CD4-positive, alpha-beta T cell treated with Interferon alpha-2 for 1 hour (primary cell): ENCODE measurements at places on chromosomes 2 and 18.
A peak's percentile ranks its signal among the peaks of the same experiment; 100 is the strongest.

DNA sequence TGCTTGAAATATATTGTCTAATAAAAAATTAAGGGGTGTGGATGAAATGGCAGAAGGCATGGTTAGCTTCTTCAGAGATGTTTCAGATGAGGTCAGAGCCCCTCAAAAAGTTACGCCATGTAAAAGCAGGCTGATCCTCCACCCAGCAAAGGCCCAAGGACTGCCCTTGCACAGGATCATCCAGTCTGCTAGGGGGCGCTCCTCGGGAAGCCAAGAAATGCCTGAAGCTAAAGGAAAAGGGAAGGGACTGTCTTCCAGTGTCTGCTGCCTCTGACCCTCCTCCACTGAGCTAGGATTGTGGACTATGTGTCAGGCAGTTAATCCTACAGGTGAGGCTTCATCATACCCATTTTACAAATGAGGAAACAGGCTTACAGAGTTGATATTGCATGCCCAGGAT is 33.8 kb upstream of the TEX51 start:
- no peak for DNase-seq

DNA sequence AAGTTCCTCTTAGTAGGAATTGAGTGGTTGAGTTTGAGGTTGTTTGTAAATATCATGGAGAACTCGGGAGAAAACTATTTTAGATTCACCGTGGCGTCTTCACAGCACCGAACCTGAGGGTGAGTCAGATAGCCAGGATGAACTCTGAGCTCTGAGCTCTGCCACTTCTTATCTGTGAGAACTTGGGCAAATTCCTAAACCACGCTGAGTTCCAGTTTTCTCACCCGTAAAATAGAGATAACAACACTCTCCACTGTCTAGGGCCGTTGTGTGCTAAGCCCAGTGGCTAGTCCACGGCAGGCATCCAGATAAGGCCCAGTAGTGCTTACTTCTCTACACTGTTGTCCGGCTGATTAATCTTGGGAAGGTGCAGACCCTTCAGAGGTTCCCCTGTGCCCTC is 7.0 kb downstream of the KIF5C start:
- no peak for DNase-seq

DNA sequence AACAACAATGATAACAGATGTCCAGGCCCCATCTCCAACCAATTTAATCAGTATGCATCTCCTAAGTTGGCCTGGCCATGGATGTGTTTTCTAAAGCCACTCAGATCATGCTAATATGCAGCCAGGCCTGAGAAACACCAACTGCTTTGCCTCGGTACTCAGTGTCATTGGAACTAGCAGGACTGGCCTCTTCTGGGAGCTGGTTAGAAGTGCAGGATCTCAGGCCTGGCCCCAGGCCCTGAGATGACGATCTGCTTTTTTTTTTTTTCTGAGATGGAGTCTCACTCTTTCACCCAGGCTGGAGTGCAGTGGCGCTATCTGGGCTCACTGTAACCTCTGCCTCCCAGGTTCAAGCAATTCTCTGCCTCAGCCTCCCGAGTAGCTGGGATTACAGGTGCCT is 69.1 kb downstream of the IRS1 start:
- no peak for DNase-seq

DNA sequence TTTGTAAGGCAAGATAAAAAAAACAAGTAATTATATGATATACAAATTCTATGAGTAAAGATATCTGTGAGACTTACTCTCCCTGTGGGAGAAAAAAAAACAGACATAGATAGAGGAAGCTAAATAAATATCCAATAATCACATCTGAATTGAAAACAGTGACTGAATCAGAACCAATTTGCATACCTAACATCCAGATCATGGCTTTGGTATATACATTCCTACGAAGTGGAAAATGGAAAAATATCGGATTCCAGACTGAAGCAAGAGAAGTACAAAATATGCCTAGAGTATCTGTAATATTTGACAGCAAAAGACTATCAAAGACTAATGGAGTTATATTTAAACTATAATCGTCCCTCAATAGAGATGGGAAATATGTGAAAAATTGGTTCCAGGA is 1108.1 kb upstream of the CHAC2 start:
- DNase-seq, result no peak

GRCh38 chr2:236525411-236525997 is 44.1 kb upstream of the ACKR3 start:
- DNase-seq, result no peak

DNA sequence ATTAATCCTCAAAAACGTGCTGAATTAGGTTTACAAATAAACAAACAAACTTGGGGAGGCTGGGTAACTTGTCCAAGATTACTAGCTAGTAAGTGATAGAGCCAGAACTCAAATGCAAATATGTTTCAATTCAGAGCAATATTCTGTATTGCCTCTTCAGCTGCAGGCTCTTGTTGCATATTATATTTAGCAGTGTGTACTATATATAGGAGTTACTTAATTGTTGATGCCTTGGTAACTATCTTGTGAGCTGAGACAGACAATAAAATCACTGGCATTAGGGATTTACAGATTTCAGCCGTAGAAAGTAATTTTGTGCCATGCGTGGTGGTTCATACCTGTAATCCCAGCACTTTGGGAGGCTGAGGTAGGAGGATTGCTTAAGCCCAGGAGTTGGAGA is 10.2 kb upstream of the ANKRD12 start:
- DNase-seq, result no peak

- no peak for DNase-seq
Observed at GRCh38 chr18:32624182-32624723, 148.6 kb downstream of the KLHL14 start.

GRCh38 chr2:37625796-37626571 is 45.5 kb downstream of the CDC42EP3 start:
- DNase-seq, result peak; percentile 73

DNA sequence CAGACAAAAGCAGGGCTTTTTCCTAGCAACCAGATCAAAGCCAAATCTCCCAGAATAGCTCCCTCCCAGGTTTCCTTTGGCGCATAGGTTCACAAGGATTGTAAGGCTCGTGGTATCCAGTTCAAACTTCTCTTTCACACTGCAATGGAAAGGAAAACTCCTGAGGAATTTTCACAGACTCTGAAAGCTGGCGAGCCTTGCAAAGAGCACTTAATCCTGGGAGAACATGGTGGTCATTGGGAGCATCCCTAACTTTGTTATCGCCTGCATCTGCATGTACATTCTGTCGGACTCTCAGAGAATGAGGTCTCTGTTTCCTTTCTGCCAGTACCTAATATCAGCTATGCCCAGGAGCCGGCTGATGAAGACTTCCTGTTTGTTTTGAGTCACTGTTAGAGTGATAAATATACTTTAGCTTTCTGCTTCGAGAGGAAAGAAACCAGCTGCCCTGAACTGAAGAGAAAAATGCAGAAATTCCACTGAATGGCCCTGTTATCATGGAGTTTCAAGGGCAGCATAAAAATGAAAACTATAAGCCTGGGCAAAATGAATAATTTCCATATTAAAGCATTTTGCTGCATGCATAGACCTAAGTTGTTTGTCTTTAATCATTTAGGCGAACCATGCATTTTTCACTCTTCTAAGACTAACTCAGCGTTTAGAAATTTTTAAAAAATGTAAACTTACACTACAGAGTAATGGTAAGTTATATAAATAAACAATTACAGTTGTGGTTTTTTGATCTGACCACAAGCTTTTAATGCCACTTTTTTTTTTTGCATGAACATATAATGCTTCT is 76.4 kb upstream of the ZEB2 start:
- DNase-seq, result no peak

DNA sequence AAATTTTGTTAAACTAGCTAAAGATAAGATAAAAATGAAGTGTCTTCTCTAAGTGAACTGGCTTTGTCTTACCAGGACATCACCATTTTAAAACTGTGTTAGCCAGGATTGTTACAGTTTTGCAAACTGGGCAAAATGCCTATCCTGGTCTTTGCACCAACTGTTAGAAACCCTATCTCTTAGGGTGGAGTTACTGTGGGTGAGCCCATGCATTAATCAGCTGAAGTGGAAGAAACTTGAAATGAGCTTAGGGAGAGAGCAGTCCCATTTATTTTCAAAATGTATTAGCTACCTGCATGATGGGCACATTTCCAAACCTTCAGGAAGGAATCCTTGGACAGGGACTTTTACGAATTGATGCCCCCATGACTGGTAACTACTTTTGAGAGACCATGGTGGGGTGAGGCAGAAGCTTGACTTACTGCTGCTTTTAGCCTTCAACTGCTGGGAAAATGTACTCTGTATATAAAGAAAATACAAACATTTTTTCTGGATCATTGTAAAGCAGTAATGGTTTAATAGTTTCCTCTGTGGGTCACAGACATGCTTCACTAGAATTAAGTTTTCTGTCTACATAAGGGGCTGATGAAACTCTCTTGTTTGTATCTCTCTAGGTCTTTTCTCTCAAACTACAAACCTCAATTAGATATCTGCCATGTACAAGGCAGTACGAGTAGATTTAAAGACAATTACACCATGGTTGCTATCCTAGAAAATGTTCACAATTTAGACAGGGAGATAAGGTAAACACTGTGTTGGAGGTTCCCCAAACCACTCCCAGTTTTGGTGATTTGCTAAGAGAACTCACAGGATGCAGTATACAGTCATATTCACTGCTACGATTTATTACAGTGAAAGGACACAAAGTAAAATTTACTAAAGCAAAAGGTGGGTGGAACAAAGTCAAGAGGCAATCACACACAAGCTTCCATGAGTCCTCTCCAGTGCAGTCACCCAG is 321.4 kb upstream of the MMADHC start:
- DNase-seq, result no peak

DNA sequence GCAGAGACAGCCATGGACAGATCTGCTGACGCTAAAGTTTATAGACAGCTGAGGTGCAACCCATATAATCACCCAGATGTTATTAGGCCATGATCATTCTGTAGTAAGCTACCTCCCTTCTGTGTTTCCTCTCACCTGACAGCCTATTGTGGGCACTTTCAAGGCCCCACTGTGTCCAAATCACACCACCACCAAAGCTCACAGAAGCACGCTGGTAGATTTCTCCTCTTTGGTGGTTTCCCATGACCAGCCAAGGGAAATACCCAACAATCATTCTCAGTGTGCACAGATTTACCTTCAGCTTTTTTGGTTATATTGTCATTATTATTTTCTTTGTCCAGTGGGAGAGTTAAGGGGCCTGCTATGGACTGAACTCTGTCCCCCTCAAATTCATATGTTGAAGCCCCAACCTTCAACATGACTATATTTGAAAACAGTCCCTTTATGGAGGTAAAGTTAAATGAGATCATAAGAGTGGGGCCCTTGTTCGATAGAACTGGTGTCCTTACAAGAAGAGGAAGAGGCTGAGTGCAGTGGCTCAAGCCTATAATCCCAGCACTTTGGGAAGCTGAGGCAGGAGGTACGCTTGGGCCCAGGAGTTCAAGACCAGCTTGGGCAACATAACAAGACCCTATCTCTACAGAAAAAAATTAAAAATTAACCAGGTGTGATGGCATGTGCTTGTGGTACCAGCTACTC is 74.0 kb upstream of the MSH6 start:
- DNase-seq, result no peak

- no peak for DNase-seq
Observed at GRCh38 chr18:45353530-45353929, 261.7 kb upstream of the SLC14A2 start.

- no peak for DNase-seq
Observed at GRCh38 chr18:45415614-45416013, 199.7 kb upstream of the SLC14A2 start.

DNA sequence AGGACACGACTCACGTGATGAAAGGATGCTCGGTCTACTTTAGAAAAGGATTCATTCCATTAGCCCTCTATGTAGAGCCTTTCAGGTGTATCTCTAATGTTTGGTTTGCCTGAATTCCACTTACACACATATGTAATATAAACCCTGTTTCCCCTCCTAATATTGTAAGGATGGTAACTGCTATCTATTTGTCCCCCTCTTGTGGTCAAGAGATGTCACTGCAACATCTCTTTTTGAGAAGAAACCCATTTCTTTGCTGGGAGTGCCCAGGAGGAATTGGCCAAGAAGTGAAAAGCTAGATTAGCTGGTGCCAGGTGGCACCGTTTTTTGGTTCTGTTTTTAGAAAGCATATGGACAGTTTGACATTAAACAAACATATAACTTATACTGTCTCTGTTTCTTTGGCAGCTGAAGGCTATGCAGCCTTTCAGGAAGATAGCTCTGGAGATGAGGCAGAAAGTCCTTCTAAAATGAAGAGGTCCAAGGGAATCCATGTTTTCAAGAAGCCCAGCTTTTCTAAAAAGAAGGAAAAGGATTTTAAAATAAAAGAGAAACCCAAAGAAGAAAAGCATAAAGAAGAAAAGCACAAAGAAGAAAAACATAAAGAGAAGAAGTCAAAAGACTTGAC is 41.2 kb downstream of the RALBP1 start:
- no peak for DNase-seq

GRCh38 chr2:152418688-152419087 is 83.7 kb downstream of the FMNL2 start:
- DNase-seq, result peak; percentile 21

GRCh38 chr2:20965221-20965620 is 78.7 kb downstream of the APOB start:
- no peak for DNase-seq

DNA sequence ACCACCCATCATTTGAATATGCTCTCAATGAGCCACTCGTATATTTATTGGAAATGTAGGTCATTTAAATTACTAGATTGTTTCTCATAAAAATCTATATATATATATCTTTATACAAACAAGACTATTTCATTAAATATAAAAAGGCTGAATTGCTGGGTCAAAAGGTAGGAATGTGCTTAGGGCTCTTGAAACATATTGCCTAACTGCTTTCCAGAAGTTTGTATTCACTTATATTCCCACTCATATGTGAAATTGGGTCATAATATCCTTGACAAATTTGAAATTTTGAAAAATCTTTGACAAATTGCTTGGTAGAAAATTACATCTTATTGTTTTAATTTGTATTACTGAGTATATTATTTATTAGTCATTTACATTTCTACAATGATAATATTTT is 999.8 kb upstream of the CDH2 start:
- no peak for DNase-seq

- no peak for DNase-seq
Observed at GRCh38 chr2:237909801-237910475, 50.5 kb downstream of the RAMP1 start.

GRCh38 chr2:238652771-238653157 is 195.1 kb upstream of the TWIST2 start:
- no peak for DNase-seq

DNA sequence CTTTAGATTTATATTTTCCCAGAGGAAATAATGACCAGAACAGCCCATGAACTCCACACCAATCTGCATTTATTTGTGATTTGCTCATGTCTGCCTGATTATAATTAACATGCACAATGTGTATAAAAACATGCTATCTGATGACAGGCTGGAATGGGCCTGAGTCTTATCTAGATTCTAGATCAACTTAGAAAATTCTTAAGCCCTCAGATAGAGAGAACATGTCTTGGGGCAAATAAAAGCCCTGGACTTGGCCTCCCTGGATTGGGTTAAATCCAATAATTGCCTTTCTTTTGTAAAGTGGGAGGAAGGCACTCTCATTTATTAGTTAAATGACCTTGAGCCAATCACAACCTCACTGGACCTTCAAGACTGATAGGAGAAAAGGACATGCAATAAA is 61.8 kb downstream of the EVA1A start:
- no peak for DNase-seq

- no peak for DNase-seq
Observed at GRCh38 chr2:175195012-175195411, 13.5 kb upstream of the ATP5MC3 start.
